Stimulated activated naive CD4-positive, alpha-beta T cell treated with Interleukin-2 at 50 U/mL for 16 hours (primary cell): ENCODE measurements at places on chromosomes 6 and 20.

DNA sequence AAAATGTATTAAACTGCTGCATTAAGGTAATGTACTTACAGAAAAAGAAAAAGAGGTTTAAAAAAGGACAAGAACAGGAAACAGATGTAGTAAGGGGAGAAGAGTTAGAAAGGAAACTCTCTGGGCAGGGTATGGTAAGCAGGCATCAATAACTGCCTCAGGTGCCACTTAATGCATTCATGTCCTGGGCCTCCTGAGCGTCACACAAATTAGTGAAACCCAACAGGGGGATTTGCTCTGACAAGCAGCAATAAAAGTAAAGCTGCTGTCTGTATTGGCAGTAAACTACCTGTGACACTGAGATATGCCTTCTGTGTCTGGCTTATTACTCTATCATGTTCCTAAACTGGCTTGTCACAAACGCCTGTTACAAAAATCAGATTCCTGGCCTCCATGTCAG, 1.5 kb upstream of the EFHC1 start:
- no peak for DNase-seq

GRCh38 chr6:117976030-117976651, 69.1 kb downstream of the SLC35F1 start:
- no peak for DNase-seq

- no peak for DNase-seq
These were observed 40.5 kb downstream of the BTBD9 start for GRCh38 chr6:38599261-38599660.

- DNase-seq: no peak
These were observed 42.5 kb downstream of the MBOAT1 start for GRCh38 chr6:20169786-20170185.

DNA sequence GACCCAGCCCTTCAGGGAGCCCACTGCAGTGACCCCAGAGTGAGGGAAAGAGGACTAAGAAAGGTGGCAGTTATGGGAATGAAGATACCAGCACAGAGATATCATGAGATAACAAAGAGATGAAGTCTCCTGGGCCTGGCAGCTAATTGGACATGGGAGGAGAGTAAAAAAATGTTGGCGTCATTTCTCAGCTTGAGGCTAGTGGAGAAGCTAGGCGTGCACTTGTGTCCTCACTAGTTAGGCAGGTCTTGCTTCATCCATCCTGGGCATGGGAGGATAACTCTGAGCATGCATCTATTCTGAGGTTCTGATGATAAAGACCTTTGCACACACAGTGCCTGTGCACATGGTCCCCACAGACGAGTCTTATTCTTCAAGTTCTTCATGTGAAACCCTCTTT, 4.1 kb upstream of the GFOD1 start:
- no peak for DNase-seq

GRCh38 chr6:147858421-147858820, 349.9 kb downstream of the SAMD5 start:
- DNase-seq: no peak

- no peak for DNase-seq
These were observed 14.7 kb downstream of the SNRPB start for GRCh38 chr20:2455771-2456497.

GRCh38 chr6:153210083-153210482, 79.0 kb upstream of the RGS17 start:
- no peak for DNase-seq

GRCh38 chr6:89221971-89222711, 5.0 kb upstream of the GABRR1 start:
- DNase-seq: no peak

GRCh38 chr6:40444811-40445210, 142.4 kb downstream of the LRFN2 start:
- no peak for DNase-seq

GRCh38 chr6:133396984-133397348, 155.8 kb downstream of the EYA4 start:
- DNase-seq: no peak

DNA sequence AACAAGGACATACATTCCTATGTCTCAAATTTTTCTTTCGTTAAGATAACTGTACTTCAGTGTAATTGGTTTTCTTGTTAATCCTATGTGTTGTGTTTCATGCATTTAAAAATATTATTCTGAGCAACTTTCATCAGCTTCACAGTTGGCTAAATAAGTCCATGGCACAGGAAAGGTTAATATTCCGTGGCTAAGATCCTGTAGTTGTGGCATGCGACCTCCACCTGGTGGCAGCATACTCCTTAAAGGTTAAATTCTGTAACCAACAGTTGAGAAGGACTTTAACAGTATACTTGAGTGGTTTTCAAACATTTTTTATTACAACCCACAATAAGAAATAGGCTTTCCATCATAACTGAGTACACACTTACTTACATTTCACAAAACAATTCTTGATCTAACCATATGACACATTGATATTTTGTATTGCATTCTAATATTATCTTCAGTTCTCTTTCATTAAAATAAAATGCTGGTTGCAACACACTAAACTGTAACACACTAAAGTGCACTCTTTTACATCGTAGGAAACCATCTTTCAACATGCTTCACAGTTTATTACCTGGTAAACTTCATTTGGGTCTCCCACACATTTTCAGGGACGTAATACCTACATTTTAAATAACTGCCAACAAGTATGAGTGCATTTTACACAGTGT, 118.3 kb downstream of the SLX4IP start:
- peak; percentile 7 for DNase-seq

DNA sequence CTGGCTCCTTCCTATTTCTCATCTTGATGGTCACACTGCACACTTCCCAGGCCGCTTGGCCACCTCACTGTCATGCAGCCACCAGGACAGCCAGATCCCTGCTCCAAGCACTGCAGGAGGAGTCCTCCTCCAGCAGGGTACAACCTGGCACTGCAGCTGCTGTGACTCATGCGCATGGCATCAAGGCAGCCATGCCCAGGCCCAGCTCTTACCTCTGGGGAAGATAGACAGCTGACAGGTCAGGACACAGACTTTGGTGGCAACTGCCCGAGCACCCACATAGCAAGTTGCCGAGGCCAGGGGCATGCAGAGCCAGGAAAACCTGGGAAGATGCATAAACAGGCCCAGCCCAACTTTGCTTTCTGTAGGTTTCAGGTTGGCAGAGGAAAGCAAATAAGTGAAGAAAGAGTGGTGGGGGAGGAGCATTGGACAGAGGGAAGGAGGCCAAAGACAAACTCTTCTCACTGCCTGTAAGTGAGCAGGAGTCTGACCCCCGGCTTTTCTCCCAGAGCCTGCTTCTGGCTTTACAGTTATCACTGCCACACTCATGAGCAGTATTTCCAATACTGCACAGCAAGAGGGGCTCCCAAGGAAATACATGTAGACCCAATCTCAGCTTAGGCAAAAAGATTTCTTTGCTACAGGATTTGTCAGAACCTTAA, 38.8 kb downstream of the SLC22A3 start:
- no peak for DNase-seq

GRCh38 chr6:150152891-150153876, 10.3 kb downstream of the PPP1R14C start:
- no peak for DNase-seq

GRCh38 chr6:128821116-128821515, 61.8 kb upstream of the LAMA2 start:
- no peak for DNase-seq

DNA sequence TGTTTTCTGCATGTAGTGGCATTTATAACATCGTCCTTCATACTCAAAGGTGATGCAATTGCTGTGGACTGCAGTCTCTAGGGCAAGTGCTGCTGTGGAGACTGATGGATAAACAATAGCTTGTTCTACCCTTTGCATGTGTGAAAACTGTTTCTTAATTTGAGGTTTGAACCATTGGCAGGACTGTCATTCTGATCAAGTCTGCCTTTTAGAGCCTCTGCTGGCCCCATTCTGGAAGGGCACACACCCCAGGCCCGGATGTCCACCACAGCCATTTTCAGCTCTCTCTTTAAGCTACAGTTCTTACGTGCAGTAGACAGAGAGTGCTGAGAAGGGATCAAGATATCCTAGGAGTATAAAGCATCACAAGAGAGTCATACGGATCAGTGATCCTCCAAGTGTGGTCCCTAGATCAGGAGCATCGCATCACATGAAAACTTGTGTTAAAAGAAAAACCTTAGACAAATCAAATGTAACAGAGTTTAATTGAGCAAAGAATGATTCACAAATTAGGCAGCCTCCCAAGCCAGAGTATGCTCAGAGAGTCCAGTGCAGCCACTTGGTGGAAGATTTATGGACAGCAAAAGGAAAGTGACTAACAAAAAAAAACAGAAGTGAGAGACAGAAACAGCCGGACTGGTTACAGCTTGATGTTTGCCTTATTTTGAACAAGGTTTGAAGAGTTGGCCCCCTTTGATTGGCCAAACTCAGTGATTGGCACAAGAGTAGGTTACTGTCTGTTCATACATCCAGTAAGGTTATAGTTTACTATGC, 52.0 kb downstream of the FRK start:
- no peak for DNase-seq

GRCh38 chr20:60206259-60206658, 248.0 kb downstream of the CDH26 start:
- no peak for DNase-seq

- DNase-seq: peak; percentile 64
These were observed 289 bp downstream of the FOXP4 start for GRCh38 chr6:41546475-41546865.

DNA sequence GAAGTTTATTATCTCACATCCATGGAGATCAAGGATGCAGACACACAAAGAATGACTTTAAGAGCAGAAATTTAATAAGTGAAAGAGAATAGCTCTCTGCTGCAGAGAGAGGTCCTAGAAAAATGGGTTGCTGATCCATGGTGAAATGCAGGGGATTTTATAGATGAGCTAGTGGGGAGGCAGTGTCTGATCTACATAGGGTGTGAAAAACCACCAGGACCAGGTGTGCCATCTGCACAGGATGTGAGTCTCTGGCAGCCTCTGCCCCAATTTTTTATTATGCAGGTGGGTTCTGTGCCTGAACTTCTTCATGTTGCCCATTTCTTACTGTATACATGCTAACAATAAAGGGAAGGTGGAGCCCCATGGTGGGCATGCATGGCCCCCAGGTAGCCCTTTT, 19.9 kb upstream of the NANP start:
- DNase-seq: no peak

DNA sequence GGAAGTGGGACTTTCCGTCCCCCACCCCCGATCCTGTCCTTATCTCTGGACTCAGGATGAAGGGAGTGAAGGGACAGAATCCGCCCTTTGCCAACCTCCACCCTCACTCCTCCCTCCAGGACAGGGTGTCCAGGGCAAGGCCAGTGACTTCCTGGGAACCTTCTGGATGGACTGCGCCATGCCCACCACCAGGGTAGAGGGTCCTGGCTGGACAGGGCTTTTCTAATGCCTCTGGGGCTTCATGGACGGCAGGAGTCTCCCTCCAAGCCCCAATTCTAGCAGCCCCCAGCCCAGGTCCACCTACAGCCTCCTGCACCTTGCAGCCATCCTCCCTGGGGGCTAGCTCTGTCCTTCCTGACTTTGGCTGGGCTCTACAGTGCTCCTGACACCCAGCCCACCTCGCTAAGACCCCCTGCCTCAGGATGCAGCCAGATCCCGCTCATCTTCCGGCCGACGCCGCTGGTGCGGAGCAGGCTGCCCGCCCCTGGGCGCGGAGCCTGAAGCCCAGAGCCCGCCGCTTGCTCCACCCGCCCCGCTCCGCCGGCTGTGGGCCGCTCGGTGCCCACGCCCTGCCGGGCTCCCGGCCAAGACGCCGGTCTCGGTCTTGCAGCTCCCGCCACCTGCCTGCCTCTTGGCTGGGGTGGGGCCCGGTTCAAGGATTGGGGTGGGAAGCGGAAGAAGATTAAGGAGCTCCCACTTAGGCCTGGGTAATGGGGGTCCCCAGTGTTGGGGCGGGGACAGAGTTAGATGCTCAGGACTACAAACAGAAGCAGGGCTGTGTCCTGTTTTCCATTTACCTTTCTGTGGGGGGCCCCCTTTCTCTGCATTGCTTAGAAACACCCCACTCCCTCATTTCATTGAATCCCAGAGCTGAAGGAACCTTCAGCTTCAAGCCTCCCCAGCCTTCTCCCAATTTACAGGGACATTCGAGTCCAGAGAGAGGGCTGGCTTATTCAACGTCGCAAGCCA, 72.8 kb downstream of the MDGA1 start:
- no peak for DNase-seq

GRCh38 chr6:151166180-151166579, 73.6 kb upstream of the AKAP12 start:
- no peak for DNase-seq

DNA sequence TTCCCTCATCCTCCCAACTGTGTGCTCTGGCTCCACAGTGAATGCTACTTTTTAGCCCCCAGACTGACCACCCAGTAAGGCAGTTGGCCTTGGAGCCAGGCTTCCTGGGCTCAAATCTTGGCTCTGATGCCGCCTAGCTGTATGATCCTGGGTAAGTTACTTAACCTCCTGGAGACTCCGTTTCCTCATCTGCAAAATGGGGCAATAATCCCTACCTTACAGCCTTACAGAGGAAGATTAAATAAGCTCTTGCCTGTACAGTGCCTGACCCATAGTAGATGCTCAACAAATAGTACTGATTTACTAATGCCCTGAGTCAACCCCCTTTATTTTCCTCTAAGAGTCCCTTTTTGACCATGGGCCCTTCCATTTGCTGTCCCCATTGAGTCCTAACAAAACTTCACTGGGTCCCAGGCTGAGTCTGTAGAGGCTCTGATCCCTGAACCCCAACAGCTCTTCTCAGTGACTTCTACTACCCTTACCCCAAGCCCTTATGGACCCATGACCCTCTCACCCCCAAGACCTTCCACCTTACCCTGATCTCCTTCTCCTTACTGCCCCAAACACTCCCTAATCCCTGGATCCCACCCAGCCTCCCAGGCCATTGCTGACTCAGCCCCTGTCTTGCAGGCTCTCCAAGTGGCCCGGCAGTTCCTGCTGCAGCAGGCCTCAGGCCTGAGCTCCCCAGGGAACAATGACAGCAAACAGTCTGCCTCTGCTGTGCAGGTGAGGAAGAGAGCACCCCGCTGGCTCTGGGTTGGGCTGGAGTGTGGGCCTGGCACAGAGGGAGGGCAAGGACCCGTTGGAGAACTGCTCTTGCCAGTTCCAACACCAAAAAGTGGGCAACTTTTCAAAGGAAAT, 31.4 kb downstream of the FOXP4 start:
- DNase-seq: no peak
